ENCODE measurements at places on chromosomes 6 and 20. TPM values are rescaled to one million over a fixed set of nuclear protein-coding genes. Genes with fewer than 3 reads are reported as not detected.

- no peaks in the 10 kb centered on the region for H3K27me3 ChIP-seq
- H3K4me3 ChIP-seq, result no peak overlapping the region
- peaks cover 4% of the 10 kb centered on the region for H3K4me1 ChIP-seq
Measured at GRCh38 chr6:74853991-74854390, 351.9 kb downstream of the COL12A1 start.

DNA sequence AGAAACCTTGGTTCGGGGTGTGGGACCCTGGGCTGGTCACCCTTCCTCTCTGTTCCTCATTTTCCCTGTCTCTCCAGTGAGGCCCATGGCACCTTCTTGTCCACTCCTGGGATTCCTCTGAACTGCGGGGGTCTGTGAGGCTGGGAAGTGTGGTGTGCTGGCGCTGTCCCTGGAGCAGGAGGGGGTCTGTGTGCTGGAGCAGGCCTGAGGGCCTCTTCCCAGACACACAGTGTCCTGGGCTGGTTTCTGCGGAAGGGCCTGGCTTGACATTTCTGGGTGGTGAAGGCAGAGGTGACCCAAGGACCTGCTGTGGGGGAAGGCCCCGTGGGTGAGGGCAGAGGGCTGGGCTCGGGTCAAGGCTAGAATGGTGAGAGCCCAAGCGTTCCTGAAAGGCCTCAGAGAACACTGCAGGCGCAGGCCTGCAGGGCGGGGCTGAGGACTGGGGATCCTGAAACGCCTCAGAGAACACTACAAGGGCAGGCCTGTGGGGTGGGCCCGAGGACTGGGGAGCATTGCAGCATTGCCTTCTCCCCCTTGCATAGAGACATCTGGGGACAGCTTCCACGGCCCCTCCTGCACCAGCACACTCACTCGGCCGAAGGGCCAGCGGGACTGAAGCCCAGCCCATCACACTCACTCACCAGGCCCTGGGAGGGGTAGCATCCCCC lies 10.6 kb upstream of the BAK1 start:
- H3K27me3 ChIP-seq, result no peaks in the 10 kb centered on the region
- H3K27ac ChIP-seq, result peak overlapping the region; percentile 96
- H3K4me3 ChIP-seq, result no peak overlapping the region
- H3K36me3 ChIP-seq, result no peaks in the 10 kb centered on the region
- peaks cover 32% of the 10 kb centered on the region for H3K4me1 ChIP-seq

GRCh38 chr6:21001736-21002135 lies 467.5 kb downstream of the CDKAL1 start:
- H3K4me1 ChIP-seq, result no peaks in the 10 kb centered on the region
- no peak overlapping the region for H3K27ac ChIP-seq
- H3K4me3 ChIP-seq, result no peak overlapping the region
- no peaks in the 10 kb centered on the region for H3K36me3 ChIP-seq
- no peaks in the 10 kb centered on the region for H3K27me3 ChIP-seq

- H3K27me3 ChIP-seq, result no peaks in the 10 kb centered on the region
- peaks cover 11% of the 10 kb centered on the region for H3K4me1 ChIP-seq
- DNase-seq, result no peak
- H3K36me3 ChIP-seq, result no peaks in the 10 kb centered on the region
Measured at GRCh38 chr6:25511376-25511775, 140.6 kb upstream of the SCGN start.

Gene NOTCH4
- total RNA-seq, result 48.1 TPM

DNA sequence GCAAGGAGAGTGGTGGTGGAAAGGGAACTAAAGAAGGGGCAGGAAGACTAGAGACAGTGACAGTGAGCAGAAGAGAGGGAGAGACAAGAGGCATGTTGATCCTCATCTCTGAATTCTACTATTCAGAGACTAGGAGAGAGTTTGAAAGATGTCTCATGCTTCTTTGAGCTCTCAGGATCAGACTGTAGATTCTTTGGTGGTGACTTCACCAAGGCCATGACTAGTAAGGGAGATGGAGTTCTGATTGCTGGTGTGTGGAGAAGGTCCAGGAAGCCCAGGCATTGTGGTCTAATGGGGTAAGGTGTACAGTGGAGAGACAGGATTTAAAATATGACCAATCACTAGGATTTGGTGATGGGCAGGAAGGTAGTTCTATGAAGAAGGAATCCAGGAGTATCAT lies 713 bp downstream of the WFDC9 start:
- H3K36me3 ChIP-seq, result no peaks in the 10 kb centered on the region
- no peaks in the 10 kb centered on the region for H3K4me1 ChIP-seq
- no peaks in the 10 kb centered on the region for H3K27me3 ChIP-seq
- no peak overlapping the region for H3K4me3 ChIP-seq

Gene OPRL1
- 2.6 TPM for total RNA-seq

Gene TP53TG5
- total RNA-seq, result not detected

- H3K36me3 ChIP-seq, result no peaks in the 10 kb centered on the region
- H3K4me1 ChIP-seq, result no peaks in the 10 kb centered on the region
- no peak overlapping the region for H3K4me3 ChIP-seq
- no peak for DNase-seq
- H3K27me3 ChIP-seq, result no peaks in the 10 kb centered on the region
- peak overlapping the region; percentile 61 for H3K27ac ChIP-seq
Measured at GRCh38 chr6:19158586-19158985, 678.6 kb upstream of the ID4 start.

- H3K4me3 ChIP-seq, result no peak overlapping the region
- H3K27me3 ChIP-seq, result no peaks in the 10 kb centered on the region
- no peaks in the 10 kb centered on the region for H3K4me1 ChIP-seq
- H3K36me3 ChIP-seq, result no peaks in the 10 kb centered on the region
- no peak for DNase-seq
- no peak overlapping the region for H3K27ac ChIP-seq
Measured at GRCh38 chr6:90113389-90113788, 183.3 kb downstream of the BACH2 start.

GRCh38 chr20:3651204-3651962 lies 11.8 kb downstream of the GFRA4 start:
- H3K4me1 ChIP-seq, result peaks cover 17% of the 10 kb centered on the region
- H3K27ac ChIP-seq, result peak overlapping the region; percentile 37
- H3K4me3 ChIP-seq, result no peak overlapping the region
- no peaks in the 10 kb centered on the region for H3K36me3 ChIP-seq
- peak; percentile 30 for DNase-seq

Gene GPLD1
- 2.6 TPM for total RNA-seq

Gene ADTRP
- total RNA-seq, result not detected

Gene FAM83B
- total RNA-seq, result 6.9 TPM

DNA sequence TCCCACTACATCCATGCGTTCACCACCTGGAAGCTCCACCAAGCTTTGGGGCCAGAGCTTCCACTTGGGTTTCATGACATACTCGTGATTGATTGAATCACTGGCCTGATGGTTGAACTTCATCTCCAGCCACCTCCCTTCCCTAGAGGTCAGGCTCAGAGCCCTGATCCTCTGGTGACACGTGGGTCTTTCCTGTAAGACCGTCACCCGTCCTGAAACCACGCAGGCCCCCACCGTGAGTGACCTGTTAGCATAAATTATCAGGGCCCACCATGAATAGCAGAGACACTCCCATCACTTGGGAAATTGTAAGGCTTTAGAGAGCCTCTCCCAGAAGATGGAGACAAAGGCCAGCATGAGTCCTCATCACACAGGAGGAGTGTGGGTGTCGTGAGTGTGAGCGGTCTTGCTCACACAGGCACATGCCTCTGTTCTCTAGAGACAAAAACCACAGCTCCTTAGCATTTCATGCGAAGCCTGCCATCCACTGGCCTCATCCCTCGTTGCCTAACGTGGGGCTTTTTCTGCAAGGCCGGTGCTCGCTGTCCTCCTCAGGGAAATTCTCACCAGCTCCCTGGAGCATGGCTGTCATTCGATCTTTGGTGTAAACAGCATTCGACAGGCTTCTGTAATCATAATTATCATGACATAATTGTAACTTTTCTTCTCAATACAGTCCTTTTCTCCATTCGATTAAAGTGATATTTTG lies 65.1 kb upstream of the DUSP22 start:
- H3K36me3 ChIP-seq, result no peaks in the 10 kb centered on the region
- H3K4me1 ChIP-seq, result no peaks in the 10 kb centered on the region
- H3K27ac ChIP-seq, result no peak overlapping the region
- H3K4me3 ChIP-seq, result no peak overlapping the region

Gene PDYN
- not detected for total RNA-seq

- H3K4me3 ChIP-seq, result no peak overlapping the region
- DNase-seq, result no peak
- peaks cover 31% of the 10 kb centered on the region for H3K4me1 ChIP-seq
- H3K27ac ChIP-seq, result no peak overlapping the region
- H3K27me3 ChIP-seq, result no peaks in the 10 kb centered on the region
- no peaks in the 10 kb centered on the region for H3K36me3 ChIP-seq
Measured at GRCh38 chr6:136890194-136890839, 31.8 kb upstream of the SLC35D3 start.

DNA sequence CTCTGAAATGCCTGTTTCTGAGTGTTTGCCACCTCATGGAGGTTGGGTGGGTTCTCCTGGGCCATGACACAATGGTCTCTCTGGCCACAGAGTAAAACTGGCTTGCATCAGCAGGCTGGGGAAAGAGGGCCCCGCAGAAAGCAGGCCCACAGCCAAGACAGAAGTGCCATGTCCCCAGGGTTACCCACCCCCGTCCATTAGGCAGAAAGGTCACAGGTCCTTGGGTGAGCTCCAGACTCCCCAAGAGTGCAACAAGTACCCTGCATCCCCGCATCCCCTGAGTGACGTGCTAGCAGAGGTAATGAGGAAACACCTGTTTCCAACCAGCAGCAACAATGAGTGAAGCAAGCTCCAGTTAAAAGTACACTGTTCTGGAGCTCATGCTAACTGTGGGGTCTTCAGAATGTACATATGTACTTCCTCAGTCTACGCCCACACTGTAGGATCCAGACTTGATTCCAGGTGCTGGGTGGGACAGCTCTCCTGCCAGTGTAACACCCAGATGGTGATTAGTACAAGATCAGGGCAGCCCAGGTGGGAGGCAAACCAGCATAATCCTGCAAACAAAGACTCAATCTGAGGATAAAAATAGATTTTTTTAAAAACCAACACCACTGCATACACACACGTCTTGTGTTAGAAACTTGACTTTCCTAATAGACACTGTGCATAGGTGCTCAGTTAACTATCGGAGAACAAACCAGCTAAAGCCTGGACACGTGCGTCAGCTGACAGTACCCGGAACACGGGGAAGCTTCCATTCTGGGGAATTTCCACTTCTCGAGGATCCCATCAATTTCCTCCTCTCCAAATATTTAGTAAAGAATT lies 31.5 kb downstream of the RRBP1 start:
- peaks cover 6% of the 10 kb centered on the region for H3K36me3 ChIP-seq
- no peak overlapping the region for H3K27ac ChIP-seq
- H3K27me3 ChIP-seq, result no peaks in the 10 kb centered on the region
- DNase-seq, result peak; percentile 15
- H3K4me1 ChIP-seq, result peaks cover 99% of the 10 kb centered on the region

- H3K27ac ChIP-seq, result no peak overlapping the region
- DNase-seq, result no peak
- peaks cover 20% of the 10 kb centered on the region for H3K4me1 ChIP-seq
- H3K36me3 ChIP-seq, result no peaks in the 10 kb centered on the region
- H3K4me3 ChIP-seq, result no peak overlapping the region
- H3K27me3 ChIP-seq, result no peaks in the 10 kb centered on the region
Measured at GRCh38 chr6:44554861-44555260, 167.4 kb downstream of the CDC5L start.

GRCh38 chr6:146149770-146150169 lies 120.9 kb downstream of the GRM1 start:
- DNase-seq, result no peak
- H3K4me1 ChIP-seq, result no peaks in the 10 kb centered on the region
- H3K4me3 ChIP-seq, result no peak overlapping the region
- H3K27ac ChIP-seq, result no peak overlapping the region
- H3K27me3 ChIP-seq, result no peaks in the 10 kb centered on the region

DNA sequence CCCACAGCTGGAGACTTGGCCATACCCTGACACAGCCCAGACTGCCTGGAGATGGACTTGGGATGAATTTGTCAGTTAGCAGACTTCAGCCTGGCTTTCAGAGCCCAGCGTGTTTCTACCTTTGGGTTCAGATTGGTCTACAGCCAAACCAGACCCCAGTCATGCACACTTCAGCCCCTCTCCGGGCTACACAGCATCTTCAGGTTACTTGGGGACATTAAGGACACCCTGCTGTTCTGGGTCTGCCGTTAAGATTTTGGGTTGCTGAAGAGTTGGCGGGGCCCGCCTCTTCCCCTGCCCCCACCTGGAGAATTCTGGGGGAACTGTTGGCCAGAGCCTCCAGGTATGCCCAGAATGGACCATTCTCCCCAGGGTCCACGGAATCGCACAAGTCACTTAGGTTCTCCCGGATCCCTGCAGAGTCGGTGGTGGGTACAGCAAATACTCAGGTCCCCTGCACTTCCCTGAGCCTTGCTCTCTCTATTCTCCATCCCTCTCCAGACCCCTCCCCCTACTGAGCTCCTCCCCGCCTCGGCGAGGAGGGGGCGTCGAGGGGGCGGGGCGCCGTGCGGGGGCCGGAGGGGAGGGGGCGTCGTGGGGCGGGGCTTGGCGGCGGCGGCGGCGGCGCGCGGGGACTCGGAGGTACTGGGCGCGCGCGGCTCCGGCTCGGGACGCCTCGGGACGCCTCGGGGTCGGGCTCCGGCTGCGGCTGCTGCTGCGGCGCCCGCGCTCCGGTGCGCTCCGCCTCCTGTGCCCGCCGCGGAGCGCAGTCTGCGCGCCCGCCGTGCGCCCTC lies at the start of gene PTK7:
Gene PTK7, plus strand, starts transcription at position 645 of the 794 bp plus-strand sequence. CDS start 175 bp downstream, outside the sequence.
- peaks cover 3% of the 10 kb centered on the region for H3K36me3 ChIP-seq
- H3K4me1 ChIP-seq, result peaks cover 15% of the 10 kb centered on the region
- DNase-seq, result peak; percentile 39
- H3K4me3 ChIP-seq, result peak within 1 kb of the TSS; percentile 62
- peak within 1 kb of the TSS; percentile 72 for H3K27ac ChIP-seq
- no peaks in the 10 kb centered on the region for H3K27me3 ChIP-seq

Gene BPIFB2
- total RNA-seq, result not detected

Gene ENPP5
- 5.6 TPM for total RNA-seq

Gene ADAM33
- total RNA-seq, result 29.0 TPM

Measured in body of pancreas (tissue), 4 donors.